ENCODE measurements at places on chromosomes 1 and 21.

GRCh38 chr1:225572422-225572821, 80.5 kb downstream of the ENAH start:
- DNase-seq: peak; percentile 14

- no peak for DNase-seq
These were observed 8.3 kb upstream of the DIPK1A start for GRCh38 chr1:92969517-92969916.

DNA sequence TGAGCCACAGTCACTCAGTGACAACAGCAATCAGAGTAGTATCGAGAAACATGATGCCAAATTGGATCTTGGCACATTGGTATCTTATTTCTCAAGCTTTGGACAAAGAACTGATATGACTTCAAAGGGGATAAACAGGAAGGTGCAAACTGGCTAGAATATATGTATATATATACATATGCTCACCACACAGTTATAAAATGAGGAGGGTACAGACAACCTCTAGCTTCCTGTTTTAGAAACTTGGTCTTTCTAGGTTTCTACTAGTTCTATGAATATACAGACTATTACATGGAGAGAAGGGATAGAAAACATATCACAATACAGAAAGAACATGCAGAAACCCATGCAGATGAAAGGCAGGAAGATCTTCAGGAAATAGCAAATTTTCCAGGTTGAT, 292.1 kb upstream of the SNX7 start:
- DNase-seq: no peak

DNA sequence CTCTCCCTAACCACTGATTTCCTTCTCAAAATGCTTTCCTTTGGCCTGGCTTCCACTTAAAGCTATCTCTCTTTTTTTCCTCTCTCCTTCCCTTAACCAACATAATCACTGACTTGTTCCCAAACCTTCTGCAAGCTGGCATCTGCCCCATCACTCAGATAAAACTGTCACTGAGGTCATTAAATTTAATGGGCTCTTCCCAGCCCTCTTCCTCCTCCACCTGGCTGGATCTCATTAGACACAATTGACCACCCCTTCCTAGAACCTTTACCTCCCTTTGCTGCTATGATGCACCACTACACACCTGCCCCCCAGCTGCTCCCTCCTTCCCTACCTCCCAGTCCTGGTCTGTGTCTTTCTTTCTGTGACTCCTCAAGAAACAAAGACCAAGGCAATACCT, 44.0 kb upstream of the GJB5 start:
- DNase-seq: no peak

DNA sequence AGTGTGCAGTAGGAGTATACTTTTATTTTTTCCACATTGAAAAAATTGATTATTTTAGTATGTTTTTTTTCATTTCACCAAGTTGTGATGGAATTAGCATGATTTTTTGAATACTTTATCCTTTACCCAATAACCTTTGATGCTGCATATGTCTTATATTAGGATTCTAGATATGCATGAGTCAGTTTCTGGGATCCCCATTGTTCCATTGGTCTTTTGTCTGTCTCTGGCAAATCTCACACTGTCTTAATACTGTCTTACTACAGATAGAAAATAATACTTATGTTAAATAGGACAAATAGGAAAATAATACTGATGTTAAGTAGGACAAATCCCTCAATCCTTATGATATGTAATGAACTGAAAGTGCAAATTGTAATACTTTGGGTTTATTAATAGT, 54.3 kb upstream of the ASB17 start:
- no peak for DNase-seq

DNA sequence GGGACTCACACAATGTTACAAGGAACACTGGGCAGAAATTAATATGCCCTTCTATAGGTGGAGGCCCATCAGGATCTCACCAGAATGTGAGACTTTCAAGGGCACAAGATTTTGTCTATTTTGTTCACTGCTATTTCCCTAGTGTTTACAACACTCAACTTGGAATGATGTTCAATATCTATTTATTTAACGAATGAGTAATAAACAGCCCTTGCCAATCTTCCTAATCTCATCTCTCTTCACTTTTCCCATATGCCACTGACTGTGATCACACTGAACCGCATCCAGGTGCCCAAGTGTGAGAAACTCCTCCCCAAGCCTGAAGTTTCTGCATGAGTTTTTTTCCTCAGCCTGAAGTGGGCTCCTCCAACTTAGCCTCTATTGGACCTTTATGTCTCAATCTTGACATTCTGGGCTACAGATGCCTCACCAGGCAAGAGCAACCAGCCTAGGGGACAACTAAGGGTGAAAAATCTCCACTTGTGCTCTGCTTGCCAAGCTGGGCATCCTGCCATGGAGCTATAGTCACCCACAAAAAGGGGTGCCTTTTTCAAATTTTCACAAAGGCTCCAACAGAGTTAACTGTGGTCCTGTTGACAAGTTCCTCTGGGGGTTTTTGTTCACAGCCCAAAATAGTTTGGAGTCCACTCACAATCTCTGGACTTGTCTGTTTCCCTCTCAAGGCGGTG, 105.6 kb downstream of the PLPP3 start:
- no peak for DNase-seq

DNA sequence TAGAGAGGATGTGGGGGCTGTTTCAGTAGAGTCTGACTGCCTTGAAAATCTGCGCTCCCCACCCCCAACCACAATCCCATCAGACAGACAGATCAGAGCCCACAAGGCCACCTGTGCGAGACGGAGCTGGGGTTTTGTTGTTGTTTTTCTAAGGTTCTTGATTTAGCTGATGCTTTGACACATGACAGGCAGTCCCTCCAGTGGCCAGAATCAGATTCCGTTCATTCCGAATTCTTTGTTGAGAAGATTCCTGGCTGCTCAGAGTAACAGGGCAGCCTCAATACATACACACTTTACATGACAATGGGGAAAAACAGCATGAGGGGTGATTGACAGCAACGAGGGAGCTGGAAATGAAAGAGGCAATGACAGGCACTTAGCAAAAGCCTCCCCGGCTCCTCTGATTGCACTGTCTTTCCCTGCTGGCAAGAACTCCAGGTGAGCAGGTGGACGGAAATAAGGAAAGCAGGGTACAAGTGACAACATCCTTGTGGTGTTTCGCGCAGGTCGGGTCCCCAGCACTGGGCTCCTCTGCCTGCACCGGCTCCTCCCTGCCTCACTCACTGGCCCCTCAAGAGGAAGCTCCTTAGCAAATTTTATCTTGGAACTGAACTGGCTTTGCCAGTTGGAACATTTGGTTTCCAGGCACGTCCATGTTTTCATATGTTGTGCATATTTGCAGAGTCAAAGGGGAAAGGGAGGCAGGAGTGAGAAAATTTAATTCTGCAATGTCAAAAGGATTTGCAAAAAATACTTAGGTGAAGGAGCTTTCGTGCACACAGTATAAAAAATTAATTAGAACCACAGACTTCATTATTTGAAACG, 148.7 kb downstream of the PGBD5 start:
- no peak for DNase-seq

- DNase-seq: no peak
These were observed 67.7 kb downstream of the ALG6 start for GRCh38 chr1:63435161-63435560.

GRCh38 chr21:42468491-42469131, 27.4 kb downstream of the RSPH1 start:
- DNase-seq: no peak

- no peak for DNase-seq
These were observed 268.0 kb downstream of the ATG4C start for GRCh38 chr1:63051886-63052285.

GRCh38 chr21:39612233-39613040, at the start of gene B3GALT5:
TSS of gene B3GALT5 (plus strand) at chr21:39612940. CDS start at chr21:39660560, 47,620 bp downstream.
- no peak for DNase-seq

- no peak for DNase-seq
These were observed 73.7 kb downstream of the LRRC8C start for GRCh38 chr1:89706700-89707012.

DNA sequence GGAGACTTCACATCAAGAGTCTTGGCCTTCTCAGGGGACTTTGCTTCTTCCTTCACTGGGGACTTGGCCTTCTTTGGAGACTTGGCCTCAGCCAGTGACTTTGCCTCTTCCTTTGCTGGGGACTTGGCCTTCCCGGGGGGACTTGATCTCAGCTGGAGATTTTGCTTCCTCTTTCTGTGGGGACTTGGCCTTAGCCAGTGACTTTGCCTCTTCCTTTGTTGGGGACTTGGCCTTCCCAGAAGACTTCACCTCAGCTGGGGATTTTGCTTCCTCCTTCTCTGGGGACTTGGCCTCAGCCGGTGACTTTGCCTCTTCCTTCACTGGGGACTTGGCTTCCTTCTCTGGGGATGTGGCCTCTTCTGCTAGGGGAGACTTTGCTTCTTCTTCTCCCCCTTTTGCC, 13.5 kb upstream of the CD2 start:
- DNase-seq: no peak

GRCh38 chr1:247465796-247466195, 7.9 kb upstream of the OR2B11 start:
- DNase-seq: no peak

DNA sequence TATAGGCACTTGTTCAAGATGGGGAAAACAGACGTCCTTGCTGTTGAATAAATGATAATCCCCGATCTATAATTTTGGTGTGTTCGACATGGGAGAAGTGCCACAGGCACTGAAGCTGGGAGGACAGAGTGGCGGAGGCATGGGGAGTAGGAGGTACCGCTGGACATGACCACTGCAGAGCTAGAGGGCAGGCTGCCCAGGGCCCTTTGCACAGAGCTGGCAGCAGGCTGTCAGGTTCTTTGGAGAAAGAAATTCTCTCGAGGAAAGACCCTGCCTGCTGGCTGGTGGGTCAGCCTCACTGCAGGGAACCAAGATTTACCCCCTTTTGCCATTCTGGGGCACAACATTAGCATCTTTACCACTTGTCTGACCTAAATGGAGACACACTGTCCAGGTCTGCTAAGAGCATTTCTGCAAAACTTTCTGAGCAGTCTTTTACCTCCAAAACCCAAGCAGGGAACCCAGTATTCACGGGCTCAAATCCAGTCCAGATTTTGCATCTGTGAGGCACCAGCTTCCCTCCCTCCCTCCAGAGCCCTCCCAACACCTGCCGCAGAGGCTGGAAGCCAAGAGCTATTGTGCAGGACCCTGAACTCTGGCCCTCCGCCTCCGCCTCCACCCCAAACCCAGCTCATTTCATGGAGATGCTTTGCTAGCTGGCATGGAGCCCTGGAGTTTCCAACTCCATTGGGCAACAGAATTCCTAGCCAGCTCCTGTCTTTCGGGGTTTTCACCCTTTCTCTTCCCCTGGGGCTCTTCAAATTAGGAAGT, 142.3 kb downstream of the PLXNA2 start:
- no peak for DNase-seq

GRCh38 chr1:33175865-33176264, 6.0 kb downstream of the TRIM62 start:
- no peak for DNase-seq

GRCh38 chr1:19942088-19942487, 18.7 kb upstream of the PLA2G2E start:
- no peak for DNase-seq

- no peak for DNase-seq
These were observed 249.2 kb downstream of the TOMM20 start for GRCh38 chr1:234879147-234880080.

DNA sequence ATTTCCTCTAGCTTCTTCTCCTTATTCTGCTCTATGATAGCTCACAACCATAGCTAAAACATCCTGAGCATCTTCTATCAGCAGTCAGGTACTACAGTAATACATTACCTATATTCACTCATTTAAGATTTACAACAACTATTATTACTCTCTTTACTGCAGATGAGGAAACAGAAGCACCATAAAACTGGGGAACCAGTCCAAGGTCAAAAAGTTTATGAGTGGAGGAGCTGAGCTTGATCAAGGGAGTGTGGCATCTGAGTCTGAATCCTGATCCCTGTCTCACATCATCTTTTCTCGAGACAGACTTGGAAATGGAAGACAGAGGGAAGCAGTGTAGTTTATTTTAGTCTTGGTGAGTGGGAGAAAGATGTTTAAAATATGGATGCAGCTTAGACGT, 288.6 kb downstream of the RGS7 start:
- DNase-seq: no peak

- DNase-seq: no peak
These were observed 2.0 kb downstream of the AHDC1 start for GRCh38 chr1:27601771-27602461.

DNA sequence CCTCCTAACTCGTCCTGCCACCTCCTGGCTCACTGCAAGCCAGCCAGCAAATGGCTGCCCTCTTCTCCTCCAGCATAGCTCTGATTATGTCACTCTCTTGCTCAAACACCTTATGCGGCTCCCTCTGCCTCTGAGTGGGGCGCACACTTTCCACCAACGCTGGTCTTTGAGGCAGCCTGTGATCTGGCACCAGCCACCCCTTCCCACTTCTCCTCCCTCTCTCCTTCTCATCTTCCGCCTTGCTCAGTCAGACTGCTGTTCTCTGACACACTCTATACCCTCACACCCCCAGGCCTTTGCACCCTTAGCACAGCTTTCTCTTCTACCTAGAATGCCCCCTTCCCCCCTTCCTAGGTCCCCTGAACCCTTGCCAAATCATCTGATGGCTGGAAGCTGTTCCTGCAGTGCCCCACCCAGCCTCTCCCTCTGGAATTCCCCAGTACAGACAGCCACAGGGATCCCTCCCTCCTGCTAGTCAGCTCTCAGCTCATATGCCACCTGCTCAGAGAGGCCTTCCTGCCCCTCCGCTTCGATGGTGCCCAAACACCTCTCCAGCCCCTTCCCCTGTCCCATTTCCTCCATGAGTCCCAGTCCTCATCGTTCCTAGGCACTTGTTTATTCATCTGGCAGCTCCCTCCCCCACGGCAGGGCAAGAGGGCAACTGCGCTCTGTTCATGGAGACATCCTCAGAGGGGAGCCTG, 21.7 kb upstream of the PEF1 start:
- no peak for DNase-seq

DNA sequence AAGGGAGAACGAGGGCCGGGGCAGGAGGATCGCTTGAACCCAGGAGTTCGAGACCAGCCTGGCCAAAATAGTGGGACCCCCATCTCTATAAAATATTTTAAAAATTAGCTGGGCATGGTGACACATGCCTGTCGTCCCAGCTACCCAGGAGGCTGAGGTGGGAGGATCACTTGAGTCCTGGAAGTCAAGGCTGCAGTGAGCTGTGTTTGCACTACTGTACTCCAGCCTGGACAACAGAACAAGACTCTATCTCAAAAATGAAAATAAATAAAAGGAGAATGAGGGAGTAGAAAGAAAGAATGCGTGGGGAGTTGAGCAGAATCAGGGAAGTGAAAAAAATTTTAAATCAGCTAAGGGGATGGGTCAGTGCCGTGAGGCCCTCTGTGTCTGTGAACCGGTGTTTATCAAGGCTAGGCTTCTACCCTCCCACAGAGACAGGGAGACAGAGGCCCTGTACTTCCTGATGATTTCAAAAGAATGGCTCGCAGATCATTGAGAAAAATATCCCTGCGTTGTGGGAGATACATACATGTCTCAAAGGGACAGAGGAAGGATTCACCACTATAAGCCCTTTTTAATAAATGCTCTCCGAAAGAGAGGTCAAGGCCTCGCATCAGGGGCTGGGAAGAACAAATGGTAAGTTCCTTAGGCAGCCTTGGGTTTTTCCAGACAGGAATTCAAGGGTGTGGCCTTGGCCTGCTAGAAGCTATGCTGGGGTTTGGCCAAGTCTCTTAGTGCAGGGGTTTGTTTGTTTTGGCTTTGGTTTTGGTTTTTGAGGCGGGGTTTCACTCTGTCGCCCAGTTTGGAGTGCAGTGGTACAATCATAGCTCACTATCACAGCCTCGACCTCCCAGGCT, 20.7 kb downstream of the IL10RB start:
- peak; percentile 12 for DNase-seq

- DNase-seq: no peak
These were observed at the start of gene BGLAP for GRCh38 chr1:156241926-156242325. TSS of gene BGLAP (plus strand) at chr1:156242184. CDS start at chr1:156242232, 48 bp downstream.

Measured in AG04449 (cell line).